ENCODE measurements at places on chromosomes 16 and 17.

DNA sequence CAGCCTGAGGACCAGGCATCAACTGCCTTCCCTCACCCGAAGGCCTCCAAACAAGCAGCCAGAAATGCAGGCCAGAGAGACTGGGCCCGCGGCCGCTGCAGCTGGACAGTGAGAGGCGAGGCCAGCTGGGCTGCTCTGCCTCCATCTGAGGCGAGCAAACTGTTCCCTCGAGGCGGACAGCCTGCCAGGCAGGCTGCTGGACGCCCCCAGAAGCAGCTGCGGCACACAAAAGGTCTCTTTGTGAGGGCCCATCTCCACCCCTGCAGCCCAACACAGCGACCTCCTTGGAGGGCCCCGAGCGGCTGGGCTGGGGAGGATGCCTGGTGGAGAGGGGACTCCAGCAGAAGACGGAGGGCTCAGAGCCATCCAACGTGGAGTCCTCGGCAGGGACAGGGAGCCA lies 4.7 kb downstream of the CORO7 start:
- DNase-seq = no peak

DNA sequence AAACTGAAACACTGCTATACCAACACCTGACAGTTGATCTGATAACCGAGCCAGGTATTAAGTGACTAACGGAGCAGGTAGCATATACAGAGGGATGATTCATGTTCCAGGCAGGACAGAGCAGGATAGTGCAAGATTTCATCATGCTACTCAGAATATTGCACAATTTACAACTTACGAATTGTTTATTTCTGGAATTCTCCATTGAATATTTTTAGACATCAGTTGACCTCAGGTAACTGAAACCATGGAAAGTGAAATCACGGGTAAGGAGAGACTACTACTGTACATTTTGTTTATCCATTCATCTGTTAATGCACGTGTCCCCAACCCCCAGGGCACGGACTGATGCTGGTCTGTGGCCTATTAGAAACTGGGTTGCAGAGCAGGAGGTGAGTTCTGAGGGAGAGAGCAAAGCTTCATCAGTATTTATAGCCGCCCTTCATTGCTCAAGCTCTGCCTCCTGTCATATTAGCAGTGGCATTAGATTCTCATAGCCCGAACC lies 14.5 kb upstream of the PPM1E start:
- DNase-seq = no peak

DNA sequence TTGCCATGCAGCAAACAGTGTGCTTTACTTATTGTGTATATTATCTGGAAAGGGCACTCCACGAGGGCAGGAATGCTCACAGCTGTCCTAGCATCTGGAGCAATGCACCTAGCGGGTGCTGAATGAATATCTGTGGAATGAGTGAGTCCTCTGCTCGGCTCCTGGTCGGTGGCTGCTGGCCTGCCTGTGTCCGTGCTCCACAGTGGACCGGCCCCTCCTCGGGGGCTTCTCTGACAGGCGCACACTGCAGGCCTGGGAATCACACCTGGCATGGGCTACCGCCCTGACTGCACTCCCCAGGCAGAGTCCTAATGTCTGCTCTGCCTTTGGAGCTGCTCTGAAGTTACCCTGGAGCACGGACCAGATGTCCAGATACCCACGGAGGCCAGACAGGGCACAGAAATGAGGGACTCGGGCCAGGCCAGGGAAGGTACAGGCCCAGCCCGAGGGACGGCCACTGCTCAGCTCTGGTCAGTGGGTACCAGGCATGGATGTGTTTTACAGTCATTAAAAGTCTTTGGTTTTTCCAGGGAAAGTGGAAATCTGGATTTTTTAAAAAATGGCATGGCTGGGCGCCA lies 21.1 kb upstream of the AKTIP start:
- DNase-seq = no peak

- no peak for DNase-seq
Measured at GRCh38 chr17:34858591-34859565, 102.4 kb downstream of the CCT6B start.

DNA sequence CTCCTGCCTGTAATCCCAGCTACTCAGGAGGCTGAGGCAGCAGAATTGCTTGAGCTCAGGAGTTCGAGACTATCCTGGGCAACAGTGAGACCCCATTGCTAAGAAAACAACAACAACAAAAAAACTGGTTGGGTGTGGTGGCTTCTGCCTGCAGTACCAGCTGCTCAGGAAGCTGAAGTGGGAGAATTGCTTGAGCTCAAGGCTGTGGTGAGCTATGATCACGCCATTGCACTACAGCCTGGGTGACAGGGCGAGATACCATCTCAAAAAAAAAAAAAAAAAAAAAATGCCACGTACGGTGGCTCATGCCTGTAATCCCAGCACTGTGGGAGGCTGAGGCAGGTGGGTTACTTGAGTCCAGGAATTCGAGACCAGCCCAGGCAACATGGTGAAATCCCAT lies 34.1 kb downstream of the NME2 start:
- no peak for DNase-seq

DNA sequence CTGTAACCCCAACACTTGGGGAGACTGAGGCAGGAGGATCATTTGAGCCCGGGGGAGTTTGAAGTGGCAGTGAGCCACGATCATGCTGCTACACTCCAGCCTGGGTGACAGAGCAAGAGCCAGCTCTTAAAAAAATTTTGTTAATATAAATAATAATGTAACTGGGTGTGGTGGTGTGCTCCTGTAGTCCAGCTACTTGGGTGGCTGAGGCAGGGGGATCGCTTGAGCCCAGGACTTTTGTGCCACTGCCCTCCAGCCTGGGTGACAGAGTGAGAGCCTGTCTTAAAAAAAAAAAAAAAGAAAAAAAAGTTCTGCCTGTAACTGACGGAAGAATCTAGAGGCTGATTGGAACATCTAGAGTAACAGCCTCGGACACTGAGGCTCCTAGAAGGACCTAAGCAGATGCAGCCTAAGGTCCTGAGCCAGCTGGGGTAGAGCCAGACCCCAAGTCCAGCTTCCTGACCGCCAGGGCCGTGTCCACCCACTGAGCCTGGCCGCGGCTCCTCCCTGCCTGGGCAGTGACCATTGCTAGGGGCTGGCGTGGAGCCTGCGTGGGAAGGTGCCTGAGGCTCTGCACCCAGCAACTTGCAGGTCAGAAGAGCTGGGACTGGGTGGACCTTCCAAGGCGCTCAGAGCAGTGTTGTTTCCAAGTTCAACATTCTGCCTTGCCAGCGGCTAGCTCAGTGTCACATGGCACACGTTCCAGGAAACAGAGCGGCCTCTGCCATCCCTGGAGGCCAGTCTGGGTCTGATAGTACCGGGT lies 209.4 kb upstream of the CIBAR2 start:
- DNase-seq = no peak

DNA sequence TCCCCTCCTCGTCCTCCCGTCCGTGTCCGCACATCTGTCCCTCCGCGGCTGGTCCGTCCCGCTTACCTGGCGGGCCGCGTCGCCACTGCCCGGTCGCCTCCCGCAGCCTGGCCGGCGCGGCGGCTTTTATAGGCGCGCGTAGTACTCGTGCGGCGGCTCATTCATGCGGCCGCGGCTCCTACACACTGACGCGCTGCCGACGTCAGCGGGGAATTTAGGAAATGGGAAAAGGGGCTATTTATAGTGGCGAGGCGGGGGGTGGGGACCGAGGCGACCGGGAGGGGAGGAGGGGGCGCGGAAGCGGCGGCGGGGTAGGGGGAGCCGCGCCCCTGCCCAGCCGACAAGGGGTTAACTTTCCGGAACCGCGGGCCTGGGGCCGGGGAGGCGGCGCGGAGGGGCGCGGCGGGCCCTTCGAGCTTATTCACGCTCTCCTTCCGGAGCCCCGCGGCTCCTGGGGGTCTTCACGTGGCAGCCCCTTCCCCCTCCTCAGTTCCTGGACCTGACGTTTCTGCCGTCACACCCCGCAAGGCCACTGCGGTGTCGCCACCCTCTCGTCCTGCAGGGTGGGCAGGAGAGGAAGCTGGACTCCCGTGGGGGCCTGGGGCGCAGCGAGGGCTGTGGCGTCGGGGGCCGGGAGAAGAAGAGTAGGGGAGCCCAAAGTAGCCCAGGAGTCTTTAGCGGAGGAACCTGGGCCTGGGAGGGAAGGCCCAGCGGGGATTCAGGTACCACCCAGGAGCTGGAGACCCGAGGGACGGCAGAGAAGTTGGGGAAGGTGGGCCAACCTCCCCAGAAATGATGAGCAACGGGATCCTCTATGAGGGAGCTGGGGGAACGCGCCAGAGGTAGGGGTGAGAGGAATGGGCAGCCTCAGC lies 3.6 kb upstream of the HIC1 start:
- no peak for DNase-seq

- DNase-seq = no peak
Measured at GRCh38 chr17:50177983-50178834, 12.4 kb downstream of the SGCA start.

DNA sequence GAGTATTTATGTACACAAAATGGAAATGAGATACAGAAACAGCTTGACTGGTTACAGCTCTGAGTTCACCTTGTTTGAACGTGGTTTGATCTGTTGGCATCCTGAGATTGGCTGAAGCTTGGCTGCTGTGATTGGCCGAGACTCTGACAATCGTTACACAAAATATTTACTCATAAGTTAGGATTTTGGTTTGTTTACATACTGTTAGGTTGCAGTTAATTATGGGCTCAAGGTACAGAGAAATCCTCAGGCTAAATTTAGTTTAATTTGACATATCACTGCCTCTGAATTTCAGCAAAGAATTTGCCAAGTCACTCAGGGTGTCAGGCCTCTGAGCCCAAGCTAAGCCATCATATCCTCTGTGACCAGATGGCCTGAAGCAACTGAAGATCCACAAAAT lies 227.3 kb downstream of the COPRS start:
- no peak for DNase-seq

DNA sequence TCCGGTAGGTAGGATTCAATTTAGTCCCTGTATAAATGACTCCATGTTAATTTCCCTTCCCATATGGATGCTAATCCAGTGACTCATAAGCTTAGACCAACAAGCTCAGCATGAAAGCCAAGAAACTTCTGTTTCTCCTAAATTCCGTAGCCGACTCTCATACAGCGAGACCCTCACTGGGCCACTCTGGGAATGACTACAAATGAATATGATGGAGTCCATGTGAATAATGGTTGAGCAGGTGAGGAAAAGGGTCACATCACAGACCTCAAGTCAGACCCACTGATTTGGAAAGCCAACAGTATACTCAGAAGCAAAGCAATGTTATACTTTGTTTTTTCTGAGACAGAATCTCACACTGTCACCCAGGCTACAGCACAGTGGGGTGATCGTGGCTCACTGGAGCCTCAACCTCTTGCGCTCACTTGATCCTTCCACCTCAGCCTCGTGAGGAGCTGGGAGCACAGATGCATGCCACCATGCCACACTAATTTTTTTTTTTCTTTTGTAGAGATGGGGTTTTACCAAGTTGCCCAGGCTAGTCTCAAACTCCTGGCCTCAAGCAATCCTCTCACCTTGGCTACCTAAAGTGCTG lies 14.6 kb downstream of the RSL1D1 start:
- no peak for DNase-seq

- no peak for DNase-seq
Measured at GRCh38 chr17:74043976-74044375, 159.5 kb upstream of the RPL38 start.

GRCh38 chr16:630815-631405 lies at the start of gene WFIKKN1:
TSS of gene WFIKKN1 (plus strand) at chr16:630985. CDS start at chr16:631254, 269 bp downstream.
- no peak for DNase-seq

DNA sequence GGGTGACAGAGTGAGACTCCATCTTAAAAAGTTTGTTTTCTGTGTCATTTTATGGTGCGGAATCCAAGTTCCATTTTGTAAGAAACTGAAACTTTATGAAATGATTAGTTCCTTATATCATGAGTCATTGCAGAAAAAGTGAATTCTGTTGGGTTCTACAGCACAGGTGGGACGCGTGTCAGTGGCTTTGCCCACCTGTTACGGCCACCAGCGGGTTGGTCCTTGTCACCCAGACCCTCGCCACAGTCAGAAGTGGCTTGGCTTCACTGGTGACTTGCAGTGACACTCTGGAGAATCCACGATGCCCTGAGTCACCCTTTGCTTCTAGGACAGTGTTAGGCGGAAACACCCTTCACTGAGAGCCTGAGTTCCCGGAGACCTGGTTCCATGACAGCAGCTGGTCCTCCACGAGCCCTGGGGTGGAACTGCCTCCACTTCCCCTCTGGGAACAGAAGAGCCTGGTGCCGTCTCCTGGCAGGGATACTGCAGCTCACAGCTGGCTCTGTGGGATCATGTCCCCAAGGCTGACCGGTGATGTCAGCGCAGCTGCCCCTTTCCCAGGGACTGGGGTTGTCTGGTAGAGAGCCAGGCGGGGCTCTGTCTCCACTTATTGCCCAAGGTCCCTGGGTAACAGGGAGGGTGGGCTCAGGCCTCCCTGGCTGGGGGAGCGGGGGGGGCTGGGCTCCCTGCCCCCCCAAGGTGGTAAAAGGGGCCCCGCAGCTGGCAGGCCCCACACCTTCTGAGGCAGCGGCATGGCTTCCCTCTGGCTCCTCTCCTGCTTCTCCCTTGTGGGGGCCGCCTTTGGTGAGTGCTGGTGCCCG lies at the start of gene CTRB1:
TSS of gene CTRB1 (plus strand) at position 733 of the 821 bp plus-strand sequence. CDS start at position 753, 20 bp downstream.
- DNase-seq = no peak

DNA sequence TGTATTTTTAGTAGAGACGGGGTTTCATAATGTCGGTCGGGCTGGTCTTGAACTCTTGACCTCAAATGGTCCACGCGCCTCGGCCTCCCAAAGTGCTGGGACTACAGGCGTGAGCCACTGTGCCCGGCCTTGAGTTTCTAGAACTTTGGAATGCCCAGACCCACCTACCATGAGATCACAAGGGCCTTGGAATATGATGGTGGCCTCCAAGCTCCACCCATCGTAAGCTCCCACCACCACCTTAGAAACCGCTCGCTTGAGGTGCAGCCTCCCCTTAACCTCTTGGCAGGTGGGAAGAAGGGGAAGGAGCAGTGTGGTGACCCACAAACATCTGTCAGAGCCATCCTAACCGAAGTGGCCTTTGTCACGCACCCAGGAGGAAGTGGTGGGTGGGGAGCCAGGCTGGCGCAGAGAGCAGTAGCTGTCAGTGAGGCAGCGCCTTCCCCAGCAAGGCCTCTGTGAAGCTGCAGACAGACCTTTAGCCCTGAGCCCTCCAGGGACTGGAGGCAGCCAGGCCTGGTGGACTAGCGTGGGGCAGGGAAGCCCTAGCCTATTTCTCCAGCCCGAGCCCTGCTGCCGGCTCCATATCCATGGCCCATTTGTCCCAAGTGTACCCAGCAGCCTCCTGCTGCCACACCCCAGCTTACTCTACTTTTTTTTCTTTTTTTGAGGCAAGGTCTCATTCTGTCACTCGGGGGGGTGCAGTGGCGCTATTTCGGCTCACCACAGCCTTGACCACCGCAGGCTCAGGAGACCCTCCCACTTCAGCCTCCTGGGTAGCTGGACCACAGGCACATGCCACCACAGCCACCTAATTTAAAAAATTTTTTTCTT lies 13.1 kb upstream of the SEPHS2 start:
- DNase-seq = no peak

- no peak for DNase-seq
Measured at GRCh38 chr17:60087882-60088669, 9.4 kb upstream of the HEATR6 start.

GRCh38 chr16:72876221-72876620 lies 171.7 kb downstream of the ZFHX3 start:
- no peak for DNase-seq
